ENCODE measurements at places on chromosomes 13 and 19.

DNA sequence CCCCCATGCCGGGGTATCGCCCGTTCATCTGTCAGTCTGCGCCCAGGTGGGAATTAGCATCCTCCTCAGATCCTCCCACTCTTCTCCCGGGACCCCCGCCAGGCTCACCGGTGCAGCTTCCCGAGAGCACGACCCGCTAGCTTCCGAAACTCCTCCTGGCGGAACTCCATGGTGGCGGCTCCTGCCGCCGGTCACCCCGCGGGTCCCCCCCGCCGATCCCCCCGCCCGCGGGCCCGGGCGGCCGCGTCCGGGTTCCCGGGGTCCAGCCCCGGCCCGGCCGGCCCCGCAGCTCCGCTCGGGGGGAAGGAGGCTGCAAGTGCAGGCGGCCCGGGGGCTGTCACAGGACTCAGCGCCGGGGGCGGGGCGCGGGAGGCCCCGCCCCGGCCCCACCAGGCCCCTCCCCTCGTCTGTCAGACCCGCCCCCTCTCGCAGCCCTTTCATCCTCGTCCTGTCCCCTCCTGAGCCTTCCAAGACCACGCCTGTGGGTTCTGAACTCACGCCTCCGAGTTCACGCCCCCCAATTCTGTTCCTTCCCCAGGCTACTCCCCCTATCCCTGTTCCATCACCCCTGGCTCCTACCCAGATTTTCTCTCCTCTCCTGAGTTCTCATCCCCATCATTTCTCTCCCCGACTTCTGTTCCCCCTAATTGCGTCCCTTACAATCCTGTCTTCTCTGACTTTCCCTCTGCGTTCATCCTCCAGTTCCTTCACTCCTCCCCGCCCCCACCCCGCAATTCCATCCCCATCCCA is at the start of gene SLC17A7:
Gene SLC17A7, minus strand, starts transcription at position 318 of the 750 bp plus-strand sequence. Its CDS starts 148 bp downstream, at position 170.
- DNase-seq: peak; percentile 88

DNA sequence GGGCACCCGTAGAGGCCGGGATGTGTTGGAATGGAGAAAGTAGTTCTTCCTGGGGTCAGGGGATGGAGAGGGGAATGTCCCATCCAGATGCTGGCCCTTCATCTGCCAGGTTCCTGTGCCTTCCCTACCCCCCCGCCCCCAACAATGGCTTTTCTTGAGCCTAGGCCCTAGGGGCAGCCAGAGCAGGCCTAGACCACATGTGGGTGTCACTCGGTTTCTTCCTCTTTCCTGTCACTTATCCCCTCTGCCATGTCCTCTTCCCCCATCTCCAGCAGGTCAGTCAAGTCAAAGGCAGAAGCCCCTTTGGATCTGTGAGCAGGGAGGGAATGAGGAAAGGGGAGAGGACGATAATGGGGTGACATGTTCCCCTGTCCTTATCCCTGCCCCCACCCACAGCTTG is 36.4 kb downstream of the LYL1 start:
- no peak for DNase-seq

DNA sequence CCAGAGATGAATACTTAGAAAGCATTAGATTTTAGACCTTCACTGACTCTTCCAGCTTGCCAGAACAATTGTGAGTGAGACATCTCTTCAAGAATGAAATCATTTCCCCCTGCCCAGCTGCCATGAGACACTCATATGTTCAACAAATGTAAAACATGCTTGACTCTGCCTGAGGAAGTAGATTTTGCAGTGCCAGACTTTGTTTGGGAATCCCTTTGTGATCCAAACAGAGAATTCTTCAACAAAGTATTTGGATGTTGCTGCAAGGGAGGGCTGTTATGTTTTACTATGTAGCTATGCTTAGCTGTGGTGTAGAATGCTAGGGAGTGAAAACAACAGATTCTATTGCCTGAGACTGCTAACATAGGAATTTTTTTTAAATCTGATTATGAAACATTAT is 416.4 kb downstream of the DCT start:
- DNase-seq: no peak

GRCh38 chr19:45539459-45539858 is 32.2 kb downstream of the VASP start:
- no peak for DNase-seq

GRCh38 chr13:40975441-40975840 is 43.7 kb downstream of the ELF1 start:
- DNase-seq: no peak

- no peak for DNase-seq
Measured at GRCh38 chr19:54420068-54420382, 4.8 kb downstream of the TTYH1 start.

GRCh38 chr13:112685896-112686295 is 3.9 kb upstream of the ATP11A start:
- DNase-seq: no peak

DNA sequence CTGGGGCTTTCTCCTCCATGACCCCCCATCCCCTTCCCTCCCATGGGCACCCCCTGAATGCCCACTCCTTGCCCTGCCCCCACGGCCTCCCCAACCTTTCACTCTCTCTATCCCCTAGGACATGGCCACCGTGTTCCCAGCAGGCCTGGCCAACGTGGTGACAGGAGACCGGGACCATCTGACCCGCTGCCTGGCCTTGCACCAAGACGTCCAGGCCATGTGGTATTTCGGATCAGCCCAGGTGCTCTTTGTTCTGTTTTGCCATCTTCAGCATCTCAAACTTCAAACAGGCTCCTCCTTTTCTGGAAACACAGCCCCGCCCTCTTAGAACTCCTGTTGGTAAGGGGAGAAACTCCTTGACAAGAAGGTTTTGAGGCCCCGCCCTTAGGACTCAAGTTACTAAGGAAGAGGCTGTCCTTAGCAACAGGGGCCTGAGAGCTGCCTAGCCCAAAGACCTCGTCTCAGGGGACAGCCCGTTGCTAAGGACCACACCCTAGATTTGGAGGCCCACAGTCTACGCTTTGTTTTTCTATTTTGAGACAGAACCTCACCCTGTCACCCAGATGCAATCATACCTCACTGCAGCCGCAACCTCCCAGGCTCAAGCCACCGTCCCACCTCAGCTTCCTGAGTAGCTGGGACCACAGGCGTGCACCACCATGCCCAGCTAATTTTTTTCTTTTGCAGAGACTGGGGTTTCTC is 5.1 kb upstream of the FLT3LG start:
- peak; percentile 70 for DNase-seq

GRCh38 chr13:110910013-110910890 is 4.6 kb downstream of the ANKRD10 start:
- DNase-seq: no peak

- DNase-seq: no peak
Measured at GRCh38 chr19:55386493-55386971, 800 bp downstream of the RPL28 start.

GRCh38 chr19:48837051-48837524 is 797 bp upstream of the HSD17B14 start:
- peak; percentile 95 for DNase-seq

- DNase-seq: no peak
Measured at GRCh38 chr13:44778761-44779484, 202.8 kb upstream of the TSC22D1 start.

DNA sequence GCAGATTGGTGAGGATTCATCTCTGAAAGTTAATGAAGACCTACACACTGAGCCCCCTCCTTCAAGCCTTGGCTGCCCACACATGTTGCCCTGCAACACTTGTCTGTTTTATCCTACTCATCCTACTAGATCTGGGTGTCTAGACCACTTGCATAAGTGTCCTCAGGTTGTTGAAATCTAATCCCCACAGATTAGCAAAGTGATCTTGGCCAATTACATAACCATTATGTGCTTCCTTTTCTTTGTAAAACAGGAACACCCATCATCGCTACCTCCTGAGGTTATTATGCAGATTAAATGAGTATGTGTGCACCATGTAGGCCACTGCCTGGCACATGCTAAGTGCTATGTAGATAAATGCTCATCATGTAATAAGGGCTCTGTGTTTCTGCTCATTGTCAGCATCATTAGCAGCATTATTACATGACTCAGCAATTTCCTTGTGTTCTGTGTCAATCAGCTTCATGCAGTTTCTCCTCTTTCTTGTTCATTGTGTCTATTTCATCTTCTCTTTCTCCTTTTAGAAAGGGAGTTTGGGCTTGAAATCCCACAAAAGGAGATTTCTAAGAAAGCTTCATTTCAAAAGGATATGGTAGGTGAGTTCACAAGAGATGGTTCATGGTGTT is 15.1 kb downstream of the ZNF175 start:
- DNase-seq: no peak

DNA sequence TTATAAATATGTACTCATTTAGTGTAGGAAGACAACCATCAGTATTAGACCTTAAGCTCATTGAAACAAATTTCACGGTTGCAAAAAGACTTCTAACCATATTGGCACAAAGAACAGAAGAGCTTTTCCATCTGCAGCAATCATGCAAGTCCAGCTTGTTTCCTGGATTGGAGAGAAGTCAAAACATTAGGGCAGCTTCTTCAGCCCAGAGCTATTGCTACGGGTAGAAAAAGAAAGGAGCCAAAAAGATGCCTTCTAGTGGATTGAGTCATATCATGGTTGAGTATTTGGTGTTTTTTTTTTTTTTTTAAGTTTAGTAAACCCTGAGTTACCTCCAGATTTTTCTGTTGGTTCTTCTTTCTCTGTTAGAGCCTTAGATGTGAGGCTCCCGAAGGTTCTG is 99.8 kb downstream of the WDFY2 start:
- DNase-seq: peak; percentile 63

DNA sequence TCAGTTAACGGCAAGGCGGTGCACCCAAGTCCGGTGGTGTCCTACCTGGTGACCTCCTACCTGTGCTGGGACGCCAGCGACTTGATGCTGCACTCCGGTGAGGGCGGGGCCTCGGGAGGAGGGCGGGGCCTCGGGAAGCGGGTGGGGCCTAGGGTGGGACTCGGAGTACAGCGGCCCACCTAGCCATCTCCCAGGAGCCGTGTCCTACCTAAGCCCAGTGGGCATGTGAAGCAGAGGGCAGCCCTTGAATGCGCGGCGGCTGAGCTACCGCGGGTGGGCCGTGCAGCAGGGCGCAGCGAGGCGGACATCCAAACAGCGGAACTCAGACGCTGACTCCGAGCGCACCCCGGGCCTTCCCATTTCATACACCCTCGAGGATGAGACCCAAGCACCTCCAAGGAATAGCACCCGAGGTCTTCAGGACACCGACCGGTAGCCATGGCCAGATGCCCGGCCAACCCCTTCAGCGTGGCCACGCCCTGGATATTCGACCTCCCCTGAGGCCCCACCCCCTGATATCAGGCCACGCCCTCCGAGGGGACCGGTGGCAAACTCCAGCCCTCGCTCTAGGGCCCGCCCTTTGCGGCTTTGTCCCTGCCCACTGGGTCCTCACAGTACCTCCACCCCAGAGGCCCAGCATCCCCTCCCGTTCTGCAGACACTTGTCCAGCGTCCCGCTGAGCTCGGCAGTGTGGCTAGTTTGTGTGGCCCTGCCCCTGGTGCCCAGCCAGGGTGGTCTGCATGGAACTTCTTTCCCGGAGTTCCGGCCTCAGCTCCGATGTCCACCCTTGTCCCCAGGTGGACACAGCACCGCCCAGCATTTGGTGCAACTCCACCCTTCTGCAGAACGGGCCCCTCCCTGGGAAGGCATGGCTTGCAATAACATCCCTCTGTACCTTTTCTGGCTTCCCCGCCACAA is 5.4 kb downstream of the KLK1 start:
- DNase-seq: peak; percentile 25

DNA sequence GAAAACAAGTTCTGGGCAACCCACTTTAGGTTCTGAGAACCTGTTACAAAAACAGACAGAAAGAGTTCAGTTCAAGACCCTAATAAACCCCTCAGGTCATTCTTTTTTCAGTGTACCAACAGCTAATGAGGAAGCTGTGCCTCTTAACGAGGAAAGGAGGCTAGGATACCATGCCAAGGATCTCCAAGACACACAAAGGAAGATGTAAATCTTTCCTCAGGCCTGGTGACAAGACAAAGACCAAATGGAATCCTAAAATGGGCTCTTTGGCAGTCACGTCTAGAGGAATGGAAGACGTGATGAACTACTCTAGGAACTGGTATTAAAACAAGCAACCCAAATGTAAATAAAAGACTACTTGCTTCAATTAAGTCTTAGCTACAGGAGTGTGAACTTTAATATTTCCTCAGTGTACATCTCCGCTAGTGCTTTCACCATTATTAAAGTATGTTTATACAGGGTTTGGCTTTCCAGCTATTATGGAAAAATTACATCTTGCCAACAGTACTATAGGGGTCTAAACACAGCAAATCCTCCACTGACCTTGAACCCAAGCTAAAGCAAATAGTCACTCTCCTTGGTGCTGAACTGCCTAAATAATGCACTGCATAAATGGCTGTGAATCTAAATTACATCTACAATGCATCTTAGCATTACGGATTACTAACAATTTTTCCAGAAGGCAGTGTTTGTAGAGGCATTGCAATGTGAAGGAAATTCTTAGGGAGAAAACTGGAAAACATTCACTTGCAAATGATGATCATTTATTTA is 42.3 kb downstream of the ENOX1 start:
- no peak for DNase-seq

DNA sequence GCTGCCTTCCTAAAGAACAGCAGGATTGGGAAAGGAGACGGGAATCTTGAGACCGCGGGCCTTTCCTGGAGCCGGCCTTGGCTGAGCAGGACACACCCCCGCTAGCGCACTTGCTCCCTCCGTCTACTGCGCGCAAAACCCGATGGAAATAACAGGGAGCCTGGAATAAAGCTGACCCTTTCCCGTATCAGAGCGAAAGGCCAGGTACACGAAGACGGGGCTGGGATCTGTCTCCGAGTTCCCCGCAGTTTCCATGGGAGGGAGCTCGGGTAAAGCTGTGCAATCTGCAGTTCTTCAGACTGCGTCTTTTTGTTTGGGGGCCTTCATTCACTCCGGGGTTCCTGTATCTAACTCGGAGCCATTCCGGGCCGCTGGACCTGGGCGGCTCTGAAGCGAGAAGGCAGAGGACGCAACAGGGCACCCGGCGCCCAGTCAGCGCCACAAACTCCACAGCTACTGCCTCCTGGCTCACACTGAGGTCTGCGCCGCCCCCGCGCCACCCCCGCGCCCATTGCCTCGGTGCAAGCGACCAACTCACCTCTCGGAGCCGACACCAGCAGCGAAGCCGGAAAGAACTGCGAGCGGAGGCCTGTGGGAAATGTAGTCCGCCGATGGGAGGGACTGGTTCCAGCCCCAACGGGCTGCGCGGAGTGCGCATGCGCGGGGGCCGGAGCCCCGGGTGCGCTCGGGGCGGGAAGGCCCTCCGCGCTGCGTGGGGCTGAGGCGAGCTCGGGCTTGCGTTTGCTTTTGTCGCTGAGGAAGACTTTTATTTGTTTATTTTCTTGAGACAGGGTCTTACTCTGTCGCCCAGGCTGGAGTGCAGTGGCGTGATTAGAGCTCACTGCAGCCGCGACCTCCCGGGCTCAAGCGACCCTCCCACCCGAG is at the start of gene ZFP14:
Gene ZFP14, minus strand, starts transcription at position 577 of the 885 bp plus-strand sequence. CDS start 11,309 bp downstream, outside the sequence.
- peak; percentile 95 for DNase-seq

DNA sequence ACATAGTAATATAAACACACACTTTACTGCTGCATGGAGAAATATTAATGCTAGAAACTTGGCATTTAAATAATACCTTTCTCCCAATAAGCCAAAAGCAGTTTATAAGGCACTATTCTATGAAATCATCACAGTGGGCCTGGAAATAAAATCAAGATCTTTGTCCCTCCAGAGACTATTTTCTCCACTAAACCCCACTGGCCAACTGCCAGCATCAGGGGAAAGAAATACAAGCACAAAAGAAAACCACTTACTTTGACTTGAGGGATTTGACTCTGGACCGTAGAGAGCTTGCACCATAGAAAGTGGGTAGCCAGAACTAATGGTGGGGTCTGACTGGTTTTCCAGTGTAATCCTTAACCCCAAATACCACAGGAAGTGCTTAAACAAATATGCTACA is 71.9 kb downstream of the DCLK1 start:
- no peak for DNase-seq

- DNase-seq: no peak
Measured at GRCh38 chr13:111610081-111610480, 289.6 kb downstream of the TEX29 start.
